ENCODE measurements at places on chromosomes 3 and 15.

DNA sequence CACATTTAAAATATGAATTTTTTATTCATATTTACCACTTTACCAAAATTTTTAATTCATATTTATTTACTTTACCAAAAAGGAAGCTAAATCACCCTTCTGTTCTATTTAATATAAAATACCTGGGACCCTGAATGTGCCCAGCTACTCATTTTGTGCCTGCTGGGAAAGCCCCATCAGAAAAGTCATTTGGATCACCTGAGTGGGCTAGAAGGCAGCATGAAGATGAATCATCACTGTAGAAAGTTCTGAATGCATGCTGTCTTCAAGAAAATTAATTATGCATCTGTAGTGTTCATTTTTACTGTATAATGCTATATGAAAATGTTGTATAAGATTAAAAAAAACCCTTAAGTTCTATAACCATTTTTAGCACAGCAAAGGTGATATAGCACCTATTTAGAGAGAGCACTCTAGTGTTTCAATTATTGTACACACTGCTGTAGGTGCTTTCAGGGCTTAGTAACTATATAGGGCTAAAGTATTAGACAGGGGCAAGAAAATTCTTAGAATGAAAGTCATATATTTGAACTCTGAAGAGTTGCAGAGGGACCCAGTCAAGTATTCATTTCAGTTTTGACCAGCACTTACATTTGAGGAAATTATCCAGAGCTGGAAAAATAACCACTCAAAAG lies 175.1 kb downstream of the NFKBIZ start:
- no peak for DNase-seq

DNA sequence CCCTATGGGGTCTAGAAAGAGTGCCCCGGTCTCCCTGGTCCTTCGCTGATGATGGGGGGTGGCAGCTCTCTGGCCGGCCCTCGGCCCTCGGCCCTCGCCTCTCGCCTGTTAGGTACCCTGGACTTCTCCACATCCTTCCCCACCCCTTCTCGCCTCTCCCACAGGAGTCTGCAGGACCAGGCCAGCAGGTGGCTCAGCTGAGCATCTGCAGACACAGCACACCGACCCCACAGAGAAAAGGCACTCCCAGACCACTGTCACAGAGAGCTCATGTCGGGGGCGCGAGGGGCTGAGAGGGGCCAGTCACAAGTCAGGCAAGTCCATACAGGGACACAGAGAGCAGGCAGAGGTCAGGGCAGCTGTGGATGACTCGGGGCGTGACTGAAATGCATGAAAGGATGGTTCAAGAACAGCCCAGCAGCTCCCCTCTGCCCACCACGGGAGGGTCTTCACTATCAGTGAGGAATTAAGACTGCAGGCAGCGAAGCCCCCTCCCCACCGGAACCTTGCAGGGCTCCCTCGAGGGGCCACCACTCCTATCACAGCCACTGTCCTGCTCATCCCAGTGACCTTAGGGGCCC lies 181.7 kb upstream of the NSMCE3 start:
- peak; percentile 71 for DNase-seq

DNA sequence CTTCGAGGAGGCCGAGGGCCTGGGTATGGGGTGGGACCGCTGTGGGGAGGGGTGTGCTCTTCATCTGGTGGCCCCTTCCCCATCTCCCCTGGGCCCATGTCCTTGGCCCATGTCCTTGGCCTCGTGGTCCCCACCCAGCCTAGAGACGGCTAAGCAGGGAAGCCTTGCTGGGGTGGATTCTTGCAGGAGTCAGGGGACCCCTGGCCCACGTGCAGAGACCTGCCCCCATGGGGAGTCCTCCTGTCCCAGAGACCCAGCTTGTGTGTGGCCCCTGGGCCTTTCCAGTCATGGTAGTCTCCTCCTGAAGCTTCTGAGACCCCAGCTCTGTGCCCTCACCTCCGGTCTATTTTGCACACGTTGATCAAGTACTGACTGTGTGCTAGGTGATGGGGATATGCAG lies 97.4 kb downstream of the TBC1D2B start:
- peak; percentile 66 for DNase-seq

GRCh38 chr3:77931255-77932009 lies 891.5 kb downstream of the ROBO2 start:
- no peak for DNase-seq

GRCh38 chr3:181230258-181230657 lies 240.7 kb upstream of the DNAJC19 start:
- no peak for DNase-seq

GRCh38 chr3:25287291-25287884 lies 140.7 kb upstream of the RARB start:
- DNase-seq = no peak

DNA sequence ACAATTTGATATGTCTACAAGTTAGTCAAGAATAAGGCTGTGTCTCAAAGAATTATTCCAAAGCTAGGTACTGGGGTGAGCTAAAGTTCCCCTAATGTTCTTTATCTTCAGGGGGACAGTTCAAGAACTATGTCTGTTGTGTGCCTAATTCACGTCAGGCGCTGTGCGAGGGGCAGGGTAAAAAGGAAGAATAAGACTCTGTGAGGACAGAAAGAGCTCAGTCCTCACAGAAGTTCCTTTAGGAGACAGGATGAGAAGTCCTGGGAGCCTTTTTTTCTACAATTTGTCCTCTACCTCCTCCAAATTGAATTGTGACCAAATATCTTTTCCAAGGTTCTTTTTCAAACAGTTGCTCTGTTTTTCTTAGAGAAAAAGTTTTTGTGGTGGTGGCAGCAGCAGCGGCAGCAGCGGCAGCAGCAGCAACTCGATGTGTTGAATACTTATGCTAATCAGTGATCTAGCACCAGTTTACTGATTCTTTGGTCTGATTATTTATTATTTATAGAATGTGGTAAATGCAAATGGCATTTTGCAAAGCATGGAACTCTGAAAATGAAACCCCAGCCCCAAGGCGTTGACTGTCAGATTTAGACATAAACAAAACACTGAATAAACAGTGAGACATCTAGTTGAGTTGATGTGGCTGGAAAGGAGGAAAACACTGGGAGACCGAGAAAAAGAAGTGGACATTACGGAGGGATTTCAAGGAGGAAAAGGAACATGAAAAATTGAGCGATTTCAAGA lies 88.6 kb downstream of the GTPBP8 start:
- no peak for DNase-seq

DNA sequence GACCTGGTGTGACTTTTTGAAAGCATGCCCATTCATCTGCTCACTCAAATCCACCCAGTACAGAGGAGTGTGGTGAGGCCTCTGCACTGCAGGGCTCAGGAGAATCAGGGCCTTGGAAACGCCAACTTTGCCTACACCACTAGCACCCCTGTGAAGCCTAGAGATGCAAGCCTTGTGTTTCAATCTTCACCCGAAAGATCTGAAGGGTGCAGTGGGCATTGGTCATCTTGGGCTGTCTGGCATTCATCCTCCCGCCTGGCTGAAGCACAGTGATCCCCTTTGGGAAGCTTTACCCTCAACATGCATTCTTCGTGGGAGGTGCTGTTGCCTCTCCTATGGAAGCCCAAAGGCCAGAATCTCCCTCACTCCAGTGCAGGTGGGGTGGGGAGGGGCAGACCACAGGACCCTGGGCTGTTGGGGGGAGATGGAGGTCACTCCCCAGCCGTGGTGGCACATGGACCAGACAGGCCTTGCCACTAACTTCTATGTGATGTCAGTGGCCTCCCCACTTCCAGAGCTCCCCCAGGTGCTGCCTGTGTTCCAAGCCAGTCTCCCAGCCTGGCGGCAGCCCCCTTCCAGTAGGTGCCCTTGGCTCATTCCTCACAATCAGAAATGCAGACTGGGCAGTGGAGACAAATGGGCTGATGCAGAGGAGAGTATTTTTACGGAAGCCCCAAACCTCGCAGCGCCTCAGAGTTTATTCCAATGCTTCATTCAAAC lies 92.5 kb downstream of the ADAMTS17 start:
- DNase-seq = peak; percentile 51

DNA sequence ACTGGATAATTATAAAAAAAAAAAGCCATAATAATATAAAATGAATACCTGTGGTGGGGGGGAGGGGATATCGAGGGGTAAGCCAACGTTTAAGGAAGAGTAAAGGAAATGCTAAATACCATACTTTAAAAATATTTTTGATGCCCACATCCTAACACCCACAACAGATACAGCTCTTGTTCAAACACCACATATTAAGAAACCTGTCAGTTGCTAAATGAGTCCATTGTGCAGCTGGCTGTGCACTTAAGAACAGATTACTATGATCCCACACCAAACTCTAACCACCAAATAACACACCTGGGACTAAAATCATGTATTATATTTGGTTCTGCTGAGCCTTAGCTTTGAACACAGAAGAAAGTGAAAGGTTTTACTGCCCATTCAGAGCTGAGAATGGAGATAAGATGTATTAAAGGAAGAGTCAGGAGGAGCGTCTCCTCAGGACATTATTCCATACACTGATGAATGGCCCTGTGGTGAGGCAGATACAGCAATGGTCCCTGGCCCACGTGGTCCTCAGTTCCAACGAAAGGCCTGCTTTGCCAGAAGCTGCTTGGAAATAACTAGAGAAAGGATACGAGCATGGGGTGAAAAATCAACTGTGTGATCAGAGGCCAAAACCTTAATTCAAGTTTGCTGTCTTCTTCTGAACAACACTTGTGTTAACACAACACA lies 515.4 kb downstream of the FOXP1 start:
- no peak for DNase-seq

- no peak for DNase-seq
Observed at GRCh38 chr3:173732237-173732636, 334.7 kb downstream of the NLGN1 start.

Data from RWPE2 (cell line).